LoVo (cell line): ENCODE measurements at places on chromosomes 2 and 18.

- no peak for DNase-seq
Measured at GRCh38 chr2:40550085-40550484, 98.2 kb upstream of the SLC8A1 start.

GRCh38 chr2:3588084-3588483 is 6.8 kb upstream of the COLEC11 start:
- no peak for DNase-seq

DNA sequence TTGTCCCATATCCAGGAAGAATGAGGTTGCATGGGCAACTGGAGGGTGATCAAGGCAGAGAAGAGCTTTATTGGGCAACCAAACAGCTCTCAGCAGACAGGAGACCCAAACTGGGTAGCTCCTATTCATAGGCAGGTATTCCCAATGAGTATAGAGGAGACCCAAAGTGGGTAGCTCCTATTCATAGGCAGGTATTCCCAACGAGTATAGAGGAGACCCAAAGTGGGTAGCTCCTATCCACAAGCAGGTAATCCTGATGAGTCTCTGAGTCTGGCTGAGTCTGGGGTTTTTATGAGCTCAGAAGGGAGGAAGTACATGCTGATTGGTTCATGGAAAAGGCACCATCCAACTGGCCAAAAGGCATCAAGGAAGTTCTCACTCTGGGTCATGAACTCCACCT is 5.3 kb upstream of the GORASP2 start:
- DNase-seq = no peak

DNA sequence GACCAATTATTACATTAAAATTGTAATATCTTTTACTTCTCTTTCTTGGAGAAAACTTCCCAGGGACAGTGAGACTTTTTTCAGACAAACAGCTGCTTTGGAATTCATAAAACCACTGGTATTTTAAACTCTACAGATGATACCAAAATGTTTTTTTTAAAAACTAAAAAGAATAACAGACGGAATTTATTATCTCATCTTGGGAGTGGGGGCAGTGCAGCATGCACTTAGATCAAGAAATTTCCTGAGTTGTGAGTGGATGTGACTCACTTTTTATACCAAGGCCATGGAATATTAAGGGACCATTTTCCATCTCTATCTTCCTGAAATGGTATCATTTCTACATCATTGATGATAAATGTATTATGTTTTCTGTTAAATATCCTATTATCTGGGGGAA is 422.8 kb upstream of the HNRNPA3 start:
- DNase-seq = no peak

DNA sequence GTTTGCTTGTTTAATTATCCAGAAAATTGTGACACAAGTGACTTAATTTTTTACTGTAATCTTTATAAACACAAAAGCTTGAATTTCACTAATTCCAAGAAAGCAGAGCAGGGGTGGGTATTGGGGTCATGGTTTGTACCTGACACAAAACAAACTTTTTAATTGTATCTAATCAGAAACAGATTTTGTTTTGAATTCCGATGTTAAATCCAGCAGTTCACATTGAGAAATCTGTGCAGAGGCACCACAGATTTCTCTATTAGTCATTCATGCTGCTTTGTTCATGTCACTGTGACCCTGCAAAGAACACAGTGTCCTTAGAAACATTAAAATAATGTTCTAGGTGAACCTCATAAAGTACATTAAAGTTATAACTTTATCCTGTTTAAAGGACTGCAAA is 443.4 kb downstream of the NYAP2 start:
- DNase-seq = no peak

DNA sequence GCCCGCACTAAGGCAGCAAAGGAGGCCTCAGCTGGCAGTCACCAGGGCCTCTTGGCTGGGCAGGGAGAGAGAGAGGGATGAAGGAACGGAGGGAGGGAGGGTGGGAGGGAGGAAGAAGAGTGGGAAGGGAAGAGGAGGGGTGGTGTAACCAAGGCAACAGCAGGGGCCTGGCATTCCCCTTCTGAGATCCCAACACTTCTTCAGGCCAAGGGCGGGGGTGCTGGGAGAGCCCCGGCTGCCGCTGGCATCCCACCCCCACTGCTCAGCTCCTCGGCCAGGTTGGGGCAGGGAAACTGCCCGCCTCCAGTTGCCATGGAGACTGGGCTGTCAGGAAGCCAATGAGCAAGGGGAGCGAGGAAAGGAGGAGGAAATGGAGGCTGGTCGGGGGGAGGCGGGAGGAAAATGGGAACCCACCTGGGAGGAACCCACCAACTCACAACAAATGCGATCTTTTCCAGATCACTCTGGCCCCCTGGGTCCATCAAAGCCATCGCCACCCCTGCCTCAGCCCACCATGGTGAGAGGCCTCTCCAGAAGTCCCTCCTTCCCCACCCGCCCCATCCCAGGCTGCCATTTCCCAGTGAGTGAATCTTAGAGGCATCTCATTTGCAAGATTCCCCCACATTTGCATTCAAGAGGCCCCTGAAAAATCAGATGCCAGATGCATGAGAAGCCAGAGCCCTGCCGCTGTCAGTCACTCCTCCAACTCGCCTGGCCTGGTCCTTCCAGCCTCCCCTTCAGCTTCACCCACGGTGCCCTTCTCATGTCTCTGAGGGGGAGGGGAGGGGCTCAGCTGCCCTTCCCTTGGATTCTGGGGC is 12.4 kb downstream of the SH2D6 start:
- DNase-seq = no peak

GRCh38 chr2:84217456-84217855 is 241.6 kb downstream of the SUCLG1 start:
- no peak for DNase-seq

DNA sequence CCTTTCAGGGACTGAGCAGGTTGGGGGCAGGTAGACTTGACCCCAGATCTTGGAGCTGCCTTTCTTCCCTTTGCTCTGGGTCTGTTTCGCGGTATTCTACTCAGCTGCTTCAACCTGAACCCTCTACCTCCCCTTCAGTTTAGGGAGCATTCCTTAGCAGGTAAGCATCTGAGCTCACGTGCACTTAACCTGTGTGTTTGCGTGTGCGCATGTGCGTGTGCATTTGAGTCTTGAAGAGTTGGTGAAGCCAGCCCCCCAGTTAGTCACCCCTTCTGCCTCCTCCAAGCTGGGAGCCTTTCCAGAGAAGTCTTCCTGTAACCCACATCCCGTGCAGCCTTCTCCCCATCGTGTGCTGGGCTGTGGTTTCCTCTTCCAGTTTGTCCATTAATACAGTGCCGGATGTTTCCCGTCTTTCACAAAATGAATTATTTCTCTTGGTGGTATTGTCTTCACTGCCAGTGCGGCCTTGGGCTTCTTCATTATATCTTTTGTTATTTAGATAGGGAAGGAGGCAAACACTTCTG is 33.2 kb downstream of the B3GNT2 start:
- DNase-seq = no peak

GRCh38 chr2:98343285-98343684 is 3.0 kb upstream of the CNGA3 start:
- DNase-seq = no peak

DNA sequence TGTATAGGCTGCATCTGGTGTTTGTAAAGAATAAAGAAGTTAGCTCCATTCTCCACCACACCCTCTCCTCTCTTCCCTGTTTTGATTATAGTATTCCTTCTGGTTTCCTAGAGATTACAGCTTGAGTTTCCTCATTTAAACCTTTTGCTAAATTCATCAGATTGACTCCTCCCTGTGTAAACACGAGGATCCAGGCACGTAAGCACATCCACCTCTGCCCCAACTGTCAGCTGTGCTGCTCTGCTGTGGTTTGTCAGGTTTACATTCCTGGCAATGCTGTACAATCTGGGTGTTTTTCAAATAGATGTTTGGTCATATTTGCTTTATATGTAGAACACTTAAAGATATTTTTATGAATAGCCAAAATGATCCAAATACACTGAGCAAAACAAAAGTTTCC is 302.8 kb downstream of the PTGR3 start:
- no peak for DNase-seq
